ENCODE measurements at places on chromosomes 1 and 21.
A peak's percentile ranks its signal among the peaks of the same experiment; 100 is the strongest.

- H3K27ac ChIP-seq = no peak overlapping the region
- no peak for DNase-seq
- H3K4me3 ChIP-seq = no peak overlapping the region
- H3K4me1 ChIP-seq = no peaks in the 10 kb centered on the region
- H3K36me3 ChIP-seq = no peaks in the 10 kb centered on the region
These were observed 401.5 kb downstream of the VAV3 start for GRCh38 chr1:107563441-107563840.

- peak; percentile 92 for DNase-seq
- H3K27ac ChIP-seq = peak overlapping the region; percentile 69
- no peaks in the 10 kb centered on the region for H3K4me1 ChIP-seq
- peak overlapping the region; percentile 68 for H3K4me3 ChIP-seq
- H3K27me3 ChIP-seq = no peaks in the 10 kb centered on the region
These were observed 642 bp downstream of the SLC30A7 start for GRCh38 chr1:100896481-100896982.

DNA sequence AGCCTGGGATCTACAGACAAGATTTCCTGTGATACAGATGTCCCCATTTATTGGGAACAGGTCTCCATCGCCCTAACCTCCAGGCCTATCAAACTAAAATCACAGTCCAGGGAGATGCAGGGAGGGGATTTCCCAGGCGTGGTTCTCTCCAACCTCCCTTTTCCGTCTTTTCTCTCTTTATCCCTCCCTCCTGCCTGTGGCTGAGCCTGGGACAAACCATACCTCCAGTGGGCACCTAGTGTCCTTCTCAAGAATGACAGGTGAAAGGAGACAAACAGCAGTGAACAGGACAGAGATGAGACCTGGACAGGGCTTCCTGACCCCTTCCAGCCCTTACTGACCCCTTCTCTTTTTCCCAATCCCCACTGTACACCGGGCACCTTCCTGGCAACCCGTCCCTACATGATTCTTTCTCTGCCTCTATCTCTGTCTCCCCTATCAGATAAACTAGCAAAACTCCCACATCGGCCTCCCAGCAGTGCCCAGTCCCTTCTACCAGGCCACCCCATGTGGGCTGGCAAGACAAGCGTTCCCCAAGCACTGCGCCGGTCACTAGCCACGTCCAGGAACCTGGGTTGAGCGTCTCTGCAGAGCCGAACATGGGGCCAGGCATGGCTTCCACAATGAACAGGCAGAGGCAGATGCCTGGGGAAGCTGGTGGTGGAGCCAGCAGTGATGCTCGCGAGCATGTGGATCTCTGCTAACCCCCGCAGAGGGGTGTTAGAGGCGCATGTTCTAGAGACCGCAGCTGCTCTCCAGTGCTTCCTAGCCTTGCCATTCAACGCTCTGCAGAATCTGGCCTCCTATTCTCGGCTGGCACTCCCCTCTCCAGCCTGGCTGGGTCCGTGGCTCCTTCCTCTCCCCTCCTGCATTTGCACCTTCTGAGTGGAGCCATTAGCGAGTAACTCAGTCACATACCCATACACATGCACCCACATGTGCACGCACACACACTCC is 54.7 kb downstream of the ELK4 start:
- no peak for DNase-seq
- H3K4me3 ChIP-seq = no peak overlapping the region
- no peak overlapping the region for H3K27ac ChIP-seq
- no peaks in the 10 kb centered on the region for H3K36me3 ChIP-seq

- peaks cover 82% of the 10 kb centered on the region for H3K36me3 ChIP-seq
- H3K27ac ChIP-seq = no peak overlapping the region
- H3K4me3 ChIP-seq = no peak overlapping the region
- H3K4me1 ChIP-seq = peaks cover 7% of the 10 kb centered on the region
- H3K27me3 ChIP-seq = no peaks in the 10 kb centered on the region
These were observed 77.0 kb downstream of the SKI start for GRCh38 chr1:2304921-2305681.

DNA sequence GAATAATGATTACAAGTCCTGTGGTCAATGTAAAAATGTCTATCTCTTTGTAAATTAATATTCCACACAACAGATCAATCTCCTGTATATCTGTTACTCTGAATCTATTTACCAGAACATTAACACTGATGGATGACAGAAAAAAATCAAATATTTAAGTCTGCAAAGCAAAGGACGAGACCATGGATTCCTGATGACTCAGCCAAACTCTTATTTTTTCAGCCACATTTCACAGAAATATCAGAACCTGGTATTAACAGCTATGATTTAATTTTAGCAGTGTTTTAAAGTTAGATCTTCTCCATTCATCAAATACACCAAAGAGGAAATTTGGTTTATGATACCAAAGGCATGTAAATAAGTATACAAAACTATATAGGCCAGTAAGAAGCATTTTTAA is 46.1 kb downstream of the FAF1 start:
- H3K4me1 ChIP-seq = no peaks in the 10 kb centered on the region
- H3K27me3 ChIP-seq = no peaks in the 10 kb centered on the region
- no peak for DNase-seq
- H3K27ac ChIP-seq = no peak overlapping the region

- no peak overlapping the region for H3K4me3 ChIP-seq
- no peaks in the 10 kb centered on the region for H3K4me1 ChIP-seq
- DNase-seq = no peak
- H3K27ac ChIP-seq = no peak overlapping the region
These were observed 37.3 kb downstream of the SNRPE start for GRCh38 chr1:203898458-203899352.

- H3K36me3 ChIP-seq = no peaks in the 10 kb centered on the region
- H3K27ac ChIP-seq = no peak overlapping the region
- peaks cover 22% of the 10 kb centered on the region for H3K27me3 ChIP-seq
- DNase-seq = no peak
- no peak overlapping the region for H3K4me3 ChIP-seq
These were observed 19.9 kb downstream of the TMPRSS2 start for GRCh38 chr21:41488080-41488479.

DNA sequence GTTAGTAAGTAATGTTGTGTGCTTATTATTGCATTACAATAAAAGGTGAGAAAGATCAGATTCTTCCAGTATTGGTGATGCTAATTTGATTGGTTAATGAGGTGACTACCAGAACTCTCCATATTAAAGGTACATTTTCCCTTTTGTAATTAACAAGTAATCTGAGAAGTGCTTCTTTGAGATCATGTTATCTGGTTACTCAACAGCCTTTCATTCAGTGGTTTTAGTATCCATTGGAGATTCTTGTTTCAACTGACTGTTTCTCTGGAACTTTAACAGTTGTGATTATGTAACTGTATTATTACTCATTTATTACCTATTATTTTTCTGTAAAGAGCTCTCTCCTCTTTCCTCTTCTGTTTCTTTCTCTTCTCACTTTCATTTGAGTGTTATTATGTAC is 86.7 kb downstream of the PEX14 start:
- H3K27ac ChIP-seq = no peak overlapping the region
- no peak for DNase-seq

DNA sequence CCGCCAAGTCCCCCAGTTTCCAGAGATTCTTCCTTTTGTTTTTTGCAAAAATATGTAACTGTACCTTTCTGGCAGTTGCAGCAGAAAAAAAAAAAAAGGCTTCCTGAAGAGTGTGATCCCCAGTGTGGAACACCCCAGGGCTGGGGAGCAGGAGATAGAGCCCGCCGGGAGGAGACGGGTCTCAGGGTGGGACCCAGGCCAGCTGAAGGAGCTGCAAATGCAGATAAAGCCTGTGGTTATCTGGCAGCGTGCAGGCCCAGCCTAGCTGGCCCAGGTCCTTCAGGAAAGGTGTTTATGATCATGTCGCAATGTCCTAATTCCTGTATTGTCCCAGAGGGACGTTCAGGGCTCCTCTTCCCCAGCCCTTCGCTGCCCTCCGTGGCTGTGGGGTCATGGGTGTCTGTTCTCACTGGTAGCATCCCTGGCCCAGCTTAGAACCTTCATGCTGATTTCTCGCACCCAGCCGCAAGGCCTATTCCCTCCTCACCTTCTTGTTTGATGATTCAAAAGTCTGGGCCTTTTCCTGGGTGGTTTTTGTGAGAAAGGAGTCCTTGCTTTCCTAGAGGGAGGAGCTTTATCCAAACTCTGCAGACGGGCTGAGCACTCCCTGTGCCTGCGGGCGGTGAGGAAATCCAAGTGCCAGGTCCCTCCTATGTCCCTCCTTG is 26.2 kb downstream of the RNF187 start:
- H3K27me3 ChIP-seq = peaks cover 62% of the 10 kb centered on the region
- H3K4me3 ChIP-seq = no peak overlapping the region
- H3K4me1 ChIP-seq = no peaks in the 10 kb centered on the region
- no peaks in the 10 kb centered on the region for H3K36me3 ChIP-seq

- no peak for DNase-seq
- H3K4me1 ChIP-seq = peaks cover 12% of the 10 kb centered on the region
- no peak overlapping the region for H3K4me3 ChIP-seq
- peaks cover 33% of the 10 kb centered on the region for H3K36me3 ChIP-seq
These were observed 106.8 kb downstream of the EPHB2 start for GRCh38 chr1:22817462-22817861.

DNA sequence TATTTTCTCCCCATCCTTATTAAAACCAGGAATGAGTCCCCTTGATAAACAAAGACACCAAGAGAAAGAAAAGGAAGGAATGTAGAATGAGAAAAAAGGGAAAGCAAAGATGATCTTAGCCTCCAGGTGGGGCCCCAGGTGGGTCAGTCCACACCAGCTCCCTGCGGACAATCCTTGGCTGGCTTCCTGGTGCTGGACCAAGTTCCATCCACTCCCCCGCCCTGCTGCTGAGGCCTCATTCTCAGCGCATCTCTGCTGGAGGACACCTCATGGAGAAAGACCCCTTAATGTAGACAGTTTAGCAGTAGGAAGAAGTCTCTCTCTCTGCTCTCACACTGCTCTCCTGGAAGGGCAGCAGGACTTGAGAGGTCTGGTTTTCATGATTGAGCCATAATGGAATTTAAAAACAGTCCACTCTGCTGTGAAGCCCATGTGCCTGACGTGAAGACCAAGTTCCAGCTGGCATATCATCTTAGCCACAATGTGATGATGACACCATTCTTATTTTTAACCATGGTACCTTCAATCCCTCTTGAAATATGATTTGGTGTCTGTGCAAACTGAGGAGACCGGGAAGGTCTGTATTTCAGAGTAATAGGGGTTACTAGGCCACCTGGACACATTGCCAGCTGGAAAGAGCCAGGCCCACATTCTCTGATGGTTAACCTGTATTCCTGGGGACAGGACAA is 83.1 kb downstream of the WLS start:
- no peak overlapping the region for H3K4me3 ChIP-seq
- no peaks in the 10 kb centered on the region for H3K4me1 ChIP-seq
- H3K36me3 ChIP-seq = peaks cover 47% of the 10 kb centered on the region
- no peak for DNase-seq
- no peak overlapping the region for H3K27ac ChIP-seq

GRCh38 chr1:36836196-36836883 is 198.0 kb downstream of the GRIK3 start:
- H3K4me1 ChIP-seq = no peaks in the 10 kb centered on the region
- no peak for DNase-seq
- no peak overlapping the region for H3K27ac ChIP-seq
- no peaks in the 10 kb centered on the region for H3K36me3 ChIP-seq
- no peak overlapping the region for H3K4me3 ChIP-seq

DNA sequence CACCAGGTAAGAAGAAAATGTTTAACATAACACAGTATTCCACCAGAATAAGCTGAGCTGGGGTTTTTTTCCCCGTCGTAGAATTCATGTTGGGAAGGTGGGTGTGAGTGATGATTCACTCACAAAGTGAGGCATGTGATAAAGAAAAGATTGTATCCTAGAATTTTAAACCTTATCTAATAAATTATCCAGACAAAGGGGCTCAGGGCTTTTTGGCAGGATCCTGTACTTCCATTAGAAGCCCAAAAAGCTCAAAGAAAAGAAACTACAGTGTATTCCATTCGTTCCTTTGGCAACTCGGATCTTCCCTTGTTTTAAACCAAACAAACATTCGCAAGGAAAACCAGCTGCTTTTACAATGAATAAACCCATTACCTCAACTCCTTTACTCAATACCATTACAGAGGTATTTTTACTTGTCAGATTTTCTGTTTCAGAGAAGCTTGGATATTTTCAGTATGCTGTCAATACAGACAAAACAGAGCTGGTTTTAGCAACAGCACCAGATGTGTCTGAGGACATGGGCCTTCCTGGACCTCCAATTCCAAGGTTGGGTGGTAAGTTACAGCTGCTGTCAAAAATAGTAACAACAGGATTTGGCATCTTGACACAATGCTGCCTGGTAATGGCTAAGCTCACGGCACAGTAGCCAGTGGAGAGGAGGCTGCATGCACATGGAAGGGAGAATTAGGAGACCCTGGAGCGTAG is 159.9 kb upstream of the RUNX1 start:
- H3K4me3 ChIP-seq = no peak overlapping the region
- no peaks in the 10 kb centered on the region for H3K36me3 ChIP-seq
- peak; percentile 88 for DNase-seq
- no peaks in the 10 kb centered on the region for H3K27me3 ChIP-seq
- H3K4me1 ChIP-seq = peaks cover 5% of the 10 kb centered on the region
- H3K27ac ChIP-seq = peak overlapping the region; percentile 27

DNA sequence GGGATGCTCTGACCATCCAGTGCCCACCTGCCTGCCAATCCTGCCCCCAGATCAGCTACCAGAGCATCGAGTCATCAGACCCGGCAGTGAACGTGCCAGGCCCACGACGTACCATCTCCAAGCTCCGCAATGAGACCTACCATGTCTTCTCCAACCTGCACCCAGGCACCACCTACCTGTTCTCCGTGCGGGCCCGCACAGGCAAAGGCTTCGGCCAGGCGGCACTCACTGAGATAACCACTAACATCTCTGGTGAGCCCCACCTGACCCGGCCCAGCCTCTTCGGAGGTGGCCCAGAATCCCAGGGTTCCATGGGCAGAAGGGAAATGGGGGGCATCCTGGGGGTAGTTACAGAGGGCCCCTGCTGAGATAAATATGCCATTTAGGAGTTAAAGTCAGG is 43.1 kb downstream of the PTPRU start:
- peaks cover 7% of the 10 kb centered on the region for H3K4me1 ChIP-seq
- H3K27me3 ChIP-seq = no peaks in the 10 kb centered on the region
- no peak for DNase-seq
- H3K27ac ChIP-seq = no peak overlapping the region
- peaks cover 33% of the 10 kb centered on the region for H3K36me3 ChIP-seq

DNA sequence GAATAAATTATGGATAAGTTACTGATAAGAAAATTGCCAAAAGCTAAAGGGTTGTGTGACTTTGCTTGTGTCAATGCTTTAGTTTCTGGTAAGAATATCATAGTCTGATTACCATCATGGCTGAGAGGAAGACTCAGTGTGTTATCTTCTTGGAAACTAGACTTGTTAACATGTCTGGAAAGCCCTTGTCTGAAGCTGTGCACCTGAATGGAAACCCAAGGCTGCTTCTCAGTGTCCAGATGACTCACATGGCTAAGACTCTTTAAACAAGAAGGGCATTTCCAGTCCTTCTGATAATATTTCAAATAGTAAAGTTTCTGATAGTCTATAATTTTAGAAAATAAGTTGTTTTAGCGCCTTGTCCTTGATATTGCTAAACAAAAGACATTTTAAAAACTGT is 1092.7 kb downstream of the PLA2G4A start:
- no peak for DNase-seq
- H3K4me1 ChIP-seq = no peaks in the 10 kb centered on the region
- no peaks in the 10 kb centered on the region for H3K27me3 ChIP-seq
- no peaks in the 10 kb centered on the region for H3K36me3 ChIP-seq
- no peak overlapping the region for H3K27ac ChIP-seq

- H3K27ac ChIP-seq = no peak overlapping the region
- H3K4me3 ChIP-seq = no peak overlapping the region
- H3K4me1 ChIP-seq = peaks cover 4% of the 10 kb centered on the region
- H3K36me3 ChIP-seq = no peaks in the 10 kb centered on the region
These were observed 5.9 kb upstream of the SLC6A9 start for GRCh38 chr1:44037154-44037553.

All from mesenchymal stem cell (in vitro differentiated cells and primary cell).